WERI-Rb-1 (cell line): ENCODE measurements at places on chromosomes 3 and 15.
A peak's percentile ranks its signal among the peaks of the same experiment; 100 is the strongest.

GRCh38 chr15:58292751-58293175 lies 139.0 kb upstream of the LIPC start:
- DNase-seq, result no peak

- DNase-seq, result no peak
These were observed 17.5 kb downstream of the TIPARP start for GRCh38 chr3:156691920-156692319.

DNA sequence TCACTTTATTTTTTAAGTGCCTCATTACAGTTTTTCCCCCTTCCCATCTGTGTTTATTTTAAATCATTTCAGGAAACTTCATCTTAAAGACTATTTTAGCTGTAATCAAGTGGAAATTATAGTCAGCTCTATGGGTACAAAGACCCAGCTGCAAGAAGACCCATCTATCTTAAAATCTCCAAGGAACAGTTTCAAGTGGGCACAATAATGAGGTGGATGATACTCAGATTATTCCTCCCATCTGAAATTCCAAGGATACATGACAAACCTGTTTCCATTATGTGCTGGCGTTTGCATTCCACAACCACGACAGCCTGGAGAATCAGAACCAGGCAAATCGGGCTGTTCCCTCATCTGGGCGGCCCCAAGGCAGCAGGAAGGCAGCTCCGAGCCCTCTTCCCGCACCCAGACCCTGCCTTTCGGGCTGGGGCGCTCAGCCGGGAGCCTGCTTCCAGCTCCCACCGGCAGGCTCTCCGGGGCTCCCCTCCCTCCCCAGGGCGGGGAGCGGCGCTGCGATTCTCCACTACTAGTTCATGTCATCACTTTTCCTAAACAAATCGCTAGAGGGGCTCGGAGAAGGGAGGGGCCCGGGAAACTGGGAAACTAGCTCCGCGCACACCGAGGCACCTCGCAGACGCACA lies at the start of gene MGLL:
TSS of gene MGLL (minus strand) at position 475 of the 641 bp plus-strand sequence. CDS start at position 278, 197 bp downstream.
- DNase-seq, result no peak

DNA sequence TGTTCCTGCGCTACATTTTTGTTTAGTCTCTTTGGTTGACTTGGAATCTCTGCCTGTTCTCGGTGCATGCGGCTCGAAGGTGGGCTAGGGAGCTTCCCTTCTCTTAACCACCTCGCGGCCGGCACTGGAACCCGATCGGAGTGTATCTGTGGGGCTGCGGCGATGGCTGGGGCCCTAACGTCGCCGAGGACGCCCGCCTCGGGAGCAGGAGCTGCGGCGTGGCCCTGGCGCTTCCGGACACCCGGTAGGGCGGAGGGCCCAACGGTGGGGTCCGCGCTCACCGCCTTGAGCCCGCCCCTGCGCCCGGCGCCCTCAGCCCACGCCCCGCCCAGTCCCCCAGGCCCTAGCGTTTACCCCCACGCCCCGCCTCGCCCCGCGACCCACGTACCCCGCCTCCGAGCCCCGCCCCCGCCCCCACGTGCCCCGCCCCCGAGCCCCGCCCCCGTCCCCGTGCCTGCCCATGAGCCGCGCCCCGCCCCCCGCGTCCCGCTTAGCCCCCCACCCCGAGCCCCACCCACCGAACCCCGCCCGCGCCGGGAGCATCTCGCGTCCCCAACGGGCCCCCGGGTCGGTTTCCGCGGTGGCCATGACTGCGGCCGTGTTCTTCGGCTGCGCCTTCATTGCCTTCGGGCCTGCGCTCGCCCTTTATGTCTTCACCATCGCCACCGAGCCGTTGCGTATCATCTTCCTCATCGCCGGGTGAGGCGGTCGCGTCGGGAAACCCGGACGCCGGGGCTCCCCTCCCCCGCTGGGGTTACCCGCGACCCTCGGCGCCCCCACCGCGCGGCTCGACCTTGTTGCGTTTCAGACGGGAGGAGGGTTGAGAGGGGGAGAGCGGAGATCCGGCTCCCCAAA lies at the start of gene APH1B:
TSS of gene APH1B (plus strand) at position 568 of the 855 bp plus-strand sequence. CDS start at position 587, 19 bp downstream.
- DNase-seq, result peak; percentile 83

DNA sequence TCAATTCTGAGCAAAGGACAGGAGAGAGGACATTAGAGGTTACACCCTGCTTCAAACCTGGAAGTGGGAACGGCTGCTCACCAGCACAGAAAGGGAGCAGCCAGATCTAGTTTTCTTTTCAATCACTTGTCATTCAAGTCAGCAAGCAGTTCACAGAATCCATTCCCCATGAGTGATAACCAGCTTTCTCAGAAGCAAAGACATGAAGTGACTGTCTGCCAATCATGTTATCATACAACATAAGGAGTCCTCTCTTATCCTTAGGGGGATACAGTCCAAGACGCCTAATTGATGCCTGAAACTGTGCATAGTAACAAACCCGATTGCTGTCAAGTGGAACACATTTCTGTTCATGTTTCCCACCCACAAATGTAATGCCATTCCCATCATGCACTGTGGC lies 54.7 kb downstream of the FAM98B start:
- no peak for DNase-seq

DNA sequence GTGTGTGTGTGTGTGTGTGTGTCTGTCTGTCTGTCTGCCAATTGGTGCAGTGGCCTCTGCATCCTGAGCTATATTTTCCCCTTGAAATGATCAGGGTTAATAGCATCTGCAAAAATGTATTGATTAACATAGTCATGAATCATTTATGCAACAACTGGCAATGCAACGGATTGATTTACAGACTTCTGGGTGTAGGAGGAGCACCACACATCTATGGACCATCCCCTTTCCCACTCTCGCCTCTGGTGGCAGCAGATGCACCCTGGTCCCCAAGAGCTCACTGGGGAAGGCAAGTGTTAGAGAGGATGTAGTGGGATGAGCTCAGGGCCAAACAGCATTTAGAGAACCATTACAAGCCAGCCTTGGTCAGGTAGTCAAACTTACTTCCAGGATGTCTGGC lies 272.7 kb upstream of the C2CD4B start:
- no peak for DNase-seq

GRCh38 chr3:79810581-79810980 lies 42.8 kb upstream of the ROBO1 start:
- DNase-seq, result no peak

DNA sequence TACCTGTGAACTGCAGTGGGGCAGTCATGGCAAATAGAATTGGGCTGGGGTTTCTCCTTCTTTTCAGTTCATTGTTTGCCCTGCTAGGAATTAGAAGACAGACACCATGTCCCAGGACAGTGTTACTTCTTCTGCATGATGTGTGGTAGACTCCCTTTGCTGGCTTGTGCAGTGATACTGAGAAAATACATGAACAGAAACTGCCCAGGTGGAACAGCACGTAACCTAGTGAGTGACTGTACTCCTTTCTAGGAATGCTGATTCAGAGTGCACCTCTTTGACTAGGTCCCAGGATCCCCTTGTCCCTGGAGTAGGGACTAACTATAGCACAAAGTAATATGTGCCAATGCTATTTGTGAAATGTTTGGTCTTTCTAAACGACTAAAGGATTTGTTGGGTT lies 10.7 kb upstream of the SLC22A13 start:
- no peak for DNase-seq

DNA sequence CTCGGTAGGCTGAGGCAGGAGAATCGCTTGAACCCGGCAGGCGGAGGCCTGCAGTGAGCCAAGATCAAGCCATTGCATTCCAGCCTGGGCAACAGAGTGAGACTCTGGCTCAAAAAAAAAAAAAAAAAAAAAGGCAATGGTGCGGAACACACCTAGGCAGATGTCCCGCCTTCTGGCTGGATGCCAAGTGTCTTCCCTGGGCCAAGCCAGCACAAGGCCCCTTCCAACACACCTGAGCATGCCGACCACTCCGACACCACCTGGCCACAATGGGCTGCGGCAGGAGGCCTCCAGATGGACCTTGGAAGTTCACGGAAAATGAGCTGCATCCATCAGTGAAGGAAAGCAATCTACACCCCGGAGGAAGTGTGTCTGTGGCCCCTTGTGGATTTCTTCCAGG lies 19.0 kb downstream of the NUP210 start:
- no peak for DNase-seq

DNA sequence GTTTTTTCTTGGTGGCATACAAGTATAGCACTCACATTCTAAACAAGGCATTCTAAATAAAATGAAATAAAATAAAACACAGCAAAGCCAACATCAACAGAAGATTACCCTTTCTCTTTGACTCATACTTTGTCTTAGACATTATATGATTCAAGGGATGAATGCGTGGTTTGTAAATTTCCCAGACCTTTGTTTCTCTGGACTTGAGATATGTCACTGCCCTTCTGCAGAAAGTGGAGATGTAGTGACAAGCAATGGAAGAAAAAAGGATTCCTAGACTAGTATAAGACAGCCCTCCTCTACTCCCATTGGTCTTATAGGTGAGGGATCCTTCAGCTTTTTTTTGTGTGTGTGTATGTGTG lies 22.4 kb downstream of the NANOGP8 start:
- DNase-seq, result no peak

DNA sequence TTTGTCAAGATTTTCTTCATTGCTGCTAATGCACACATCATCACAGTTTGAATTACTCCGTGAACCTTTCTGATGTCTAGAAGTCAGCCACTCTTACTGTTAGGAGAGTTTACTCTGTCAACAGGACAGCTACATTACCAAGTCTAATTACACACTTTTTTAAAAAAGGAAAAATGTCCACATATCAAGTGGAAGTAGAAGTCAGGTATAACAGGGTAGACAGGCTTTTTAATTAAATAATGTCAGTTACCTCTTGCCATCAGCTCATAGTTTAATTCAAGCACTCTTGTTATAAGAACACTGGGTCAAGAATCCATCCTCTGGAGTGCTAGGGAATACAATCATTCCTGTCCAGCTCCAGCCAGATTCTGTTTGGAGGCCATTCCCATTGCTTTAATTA lies 232.8 kb downstream of the TAFA4 start:
- no peak for DNase-seq

GRCh38 chr3:117230924-117231323 lies 521.3 kb downstream of the TUSC7 start:
- no peak for DNase-seq

GRCh38 chr15:81274931-81275707 lies 48.8 kb downstream of the STARD5 start:
- DNase-seq, result peak; percentile 72
